ENCODE measurements at places on chromosomes 12 and 14.

DNA sequence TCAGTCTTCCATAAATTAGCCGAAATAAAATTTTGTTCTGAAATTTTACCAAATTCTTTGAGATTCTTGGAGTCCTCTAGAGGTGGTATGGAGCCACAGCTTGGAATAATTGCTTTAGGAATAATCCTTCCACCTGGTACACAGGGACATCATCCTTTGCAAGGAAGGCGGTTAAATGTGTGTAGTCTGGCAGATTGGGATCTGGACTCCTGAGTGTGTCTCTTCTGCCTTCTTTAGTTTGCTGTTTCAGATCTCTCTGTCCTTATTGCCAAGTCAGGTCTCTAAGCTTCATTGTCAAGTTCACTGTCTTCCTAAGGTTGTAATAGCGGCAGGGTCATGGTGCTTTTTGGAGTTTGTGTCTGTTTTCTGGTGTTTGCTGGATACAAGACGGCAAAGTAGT is 393.9 kb upstream of the RGS6 start:
- no peak for DNase-seq

DNA sequence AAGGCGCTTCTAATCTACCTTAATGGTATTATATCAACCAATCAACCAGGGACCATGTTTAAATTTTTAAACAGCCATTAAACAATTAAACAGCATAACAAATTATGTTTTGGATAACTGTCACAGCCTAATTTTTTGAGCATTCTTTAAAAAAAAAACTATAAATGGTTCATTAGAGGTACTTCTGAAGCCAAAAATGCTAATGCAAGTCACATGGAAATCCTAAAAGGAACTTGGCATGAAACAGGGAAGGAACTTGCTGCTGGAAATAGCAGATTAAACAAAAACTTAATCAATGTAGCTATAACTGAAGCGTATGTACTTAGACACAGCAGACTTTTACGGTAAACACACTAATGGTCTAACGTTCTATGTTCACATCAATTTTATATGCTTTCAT is 190.2 kb upstream of the BTG1 start:
- no peak for DNase-seq

DNA sequence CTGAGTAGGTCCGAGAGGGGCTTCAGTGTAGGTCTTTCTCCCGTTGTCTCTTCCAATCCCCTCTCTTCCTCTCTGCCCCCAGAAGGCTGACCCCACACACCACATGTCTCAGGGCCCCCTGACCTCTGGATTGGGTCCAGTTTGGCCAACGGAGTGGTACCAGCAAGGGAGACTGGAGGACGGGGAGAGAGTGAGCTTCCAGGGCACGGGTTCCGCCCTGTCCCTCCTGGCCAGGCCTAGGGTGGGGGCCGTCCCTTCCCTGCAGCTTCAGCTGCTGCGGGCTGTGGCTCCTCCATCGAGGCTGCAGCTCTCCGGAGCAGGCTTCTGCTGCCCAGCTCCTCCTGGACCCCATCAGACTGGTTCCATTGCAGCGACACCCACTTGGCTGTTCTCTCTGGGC is 17.4 kb downstream of the FZD10 start:
- no peak for DNase-seq

DNA sequence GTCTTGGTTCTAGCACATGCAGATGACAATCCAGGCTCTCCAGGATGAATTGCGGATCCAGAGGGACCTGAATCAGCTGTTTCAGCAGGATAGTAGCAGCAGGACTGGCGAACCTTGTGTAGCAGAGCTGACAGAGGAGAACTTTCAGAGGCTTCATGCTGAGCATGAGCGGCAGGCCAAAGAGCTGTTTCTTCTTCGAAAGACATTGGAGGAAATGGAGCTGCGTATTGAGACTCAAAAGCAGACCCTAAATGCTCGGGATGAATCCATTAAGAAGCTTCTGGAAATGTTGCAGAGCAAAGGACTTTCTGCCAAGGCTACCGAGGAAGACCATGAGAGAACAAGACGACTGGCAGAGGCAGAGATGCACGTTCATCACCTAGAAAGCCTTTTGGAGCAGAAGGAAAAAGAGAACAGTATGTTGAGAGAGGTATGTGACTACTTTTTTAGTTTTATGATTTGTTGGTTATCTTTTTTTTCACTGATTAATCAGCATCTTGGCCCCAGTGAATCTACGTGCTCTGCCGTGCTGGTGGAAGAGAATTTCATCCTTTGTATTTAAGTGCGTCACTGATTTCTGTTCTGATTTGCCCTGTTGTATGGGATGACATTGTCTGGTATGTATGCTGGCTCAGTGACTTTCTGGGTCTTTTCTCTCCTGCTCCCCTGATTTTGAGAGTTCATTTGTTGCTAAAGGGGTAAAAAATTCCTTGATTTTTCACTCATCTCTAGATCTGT is 92.3 kb downstream of the ERC1 start:
- DNase-seq = peak; percentile 44
